Stimulated activated naive CD8-positive, alpha-beta T cell treated with anti-CD3 and anti-CD28 coated beads, Interleukin-15, Interleukin-2, amounts not matched to agents 100 U/mL and 50 U/mL, for 24 hours (primary cell): ENCODE measurements at places on chromosomes 5 and 9.

GRCh38 chr9:10036095-10036494 lies 576.7 kb downstream of the PTPRD start:
- DNase-seq, result no peak

DNA sequence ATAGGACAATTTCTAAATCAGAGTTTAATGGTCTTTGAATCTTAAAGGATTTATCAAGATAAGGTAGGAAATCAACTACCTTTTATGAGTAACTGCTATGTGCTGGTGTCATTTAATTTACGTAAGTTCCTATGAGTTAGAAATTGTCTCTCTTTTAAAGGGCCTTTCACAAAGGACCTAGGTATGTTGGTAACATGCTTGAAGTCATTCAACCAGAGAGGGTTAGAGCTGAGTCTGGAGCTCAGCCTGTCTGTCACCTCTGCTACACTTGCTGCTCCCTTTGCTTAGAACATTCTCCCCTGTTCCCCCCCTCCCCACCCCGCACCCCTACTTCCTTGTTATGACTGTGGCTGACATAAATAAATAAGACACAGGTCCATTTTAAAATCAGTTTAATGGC lies 190.3 kb upstream of the SEMA6A start:
- DNase-seq, result no peak

DNA sequence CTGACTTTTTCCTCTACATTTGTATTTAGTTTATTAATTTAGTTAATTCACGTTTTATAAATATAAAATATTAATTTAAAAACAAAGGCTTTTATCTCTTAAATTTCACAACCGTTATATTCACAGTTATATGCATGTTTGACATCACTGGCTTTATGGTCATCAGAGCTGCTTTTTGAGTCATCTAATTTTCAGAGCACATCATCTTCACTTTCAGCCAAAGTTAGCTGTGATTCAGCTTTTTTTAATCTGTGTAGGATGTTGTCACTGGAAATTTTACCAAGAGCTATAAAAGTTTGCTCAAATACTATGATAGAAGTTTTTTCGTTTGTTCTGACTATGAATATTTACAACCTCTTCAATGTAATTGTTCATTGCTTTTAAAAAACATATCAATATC lies 12.4 kb downstream of the CDC37L1 start:
- DNase-seq, result no peak

DNA sequence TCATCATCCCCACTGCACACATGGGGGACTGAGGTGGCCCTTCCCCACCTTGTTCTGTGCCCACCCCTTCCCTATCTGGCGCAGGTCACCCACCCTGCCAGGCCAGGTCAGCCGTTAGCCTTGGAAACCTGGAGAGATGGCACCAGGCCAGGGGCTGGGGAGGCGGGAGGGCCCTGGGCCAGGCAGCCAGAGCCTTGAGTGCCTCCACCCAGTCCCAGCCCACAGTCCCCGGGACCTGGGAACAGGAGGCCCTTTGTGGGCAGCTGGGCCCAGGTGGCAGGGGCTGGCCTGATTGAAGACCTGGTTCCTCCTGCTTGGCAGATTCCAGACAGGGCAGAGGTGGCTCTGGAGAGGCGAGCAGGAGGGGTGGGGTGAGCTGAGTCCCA lies 70.6 kb downstream of the LRSAM1 start:
- no peak for DNase-seq

DNA sequence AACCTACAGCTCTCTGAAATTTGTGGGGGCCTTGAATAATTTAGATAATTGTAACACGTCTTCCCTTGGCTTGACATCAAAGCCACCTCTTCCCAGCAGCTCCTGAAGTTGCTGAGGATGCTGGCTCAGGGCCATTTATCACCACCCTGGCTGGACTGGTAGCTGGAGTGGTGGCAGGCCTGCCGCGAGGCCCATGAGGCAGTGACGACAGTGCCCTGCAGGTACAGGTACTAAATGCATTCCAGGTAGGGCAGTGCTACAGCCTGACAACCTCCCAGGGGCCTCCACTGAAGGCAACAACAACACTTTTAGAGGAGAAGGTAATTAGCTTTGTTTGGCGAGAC lies 270.2 kb upstream of the KLF4 start:
- DNase-seq, result no peak
